ENCODE measurements at places on chromosomes 5 and 9. TPM values are rescaled to one million over a fixed set of nuclear protein-coding genes. Genes with fewer than 3 reads are reported as not detected.

Gene ARSI
- 0.43 TPM for total RNA-seq

Gene ISCA1
- 16.7 TPM for total RNA-seq

Gene BTNL3
- total RNA-seq, result not detected

Gene DMGDH
- total RNA-seq, result 119 TPM

Gene FOXD4L6
- total RNA-seq, result not detected

Gene FBP2
- total RNA-seq, result not detected

Gene PRRC2B
- 80.7 TPM for total RNA-seq

Gene C9orf43
- 0.96 TPM for total RNA-seq

Gene C5orf58
- not detected for total RNA-seq

Gene ORM2
- 4,103 TPM for total RNA-seq

Gene IL9
- not detected for total RNA-seq

Gene DDX4
- not detected for total RNA-seq

Gene ADCY2
- total RNA-seq, result 0.35 TPM

Gene MARVELD2
- total RNA-seq, result 29.7 TPM

Gene CDH9
- not detected for total RNA-seq

Gene GLDC
- total RNA-seq, result 112 TPM

Gene SLC34A1
- total RNA-seq, result 3.0 TPM

Gene CDC20B
- not detected for total RNA-seq
